ENCODE measurements at places on chromosomes 12 and 14.

DNA sequence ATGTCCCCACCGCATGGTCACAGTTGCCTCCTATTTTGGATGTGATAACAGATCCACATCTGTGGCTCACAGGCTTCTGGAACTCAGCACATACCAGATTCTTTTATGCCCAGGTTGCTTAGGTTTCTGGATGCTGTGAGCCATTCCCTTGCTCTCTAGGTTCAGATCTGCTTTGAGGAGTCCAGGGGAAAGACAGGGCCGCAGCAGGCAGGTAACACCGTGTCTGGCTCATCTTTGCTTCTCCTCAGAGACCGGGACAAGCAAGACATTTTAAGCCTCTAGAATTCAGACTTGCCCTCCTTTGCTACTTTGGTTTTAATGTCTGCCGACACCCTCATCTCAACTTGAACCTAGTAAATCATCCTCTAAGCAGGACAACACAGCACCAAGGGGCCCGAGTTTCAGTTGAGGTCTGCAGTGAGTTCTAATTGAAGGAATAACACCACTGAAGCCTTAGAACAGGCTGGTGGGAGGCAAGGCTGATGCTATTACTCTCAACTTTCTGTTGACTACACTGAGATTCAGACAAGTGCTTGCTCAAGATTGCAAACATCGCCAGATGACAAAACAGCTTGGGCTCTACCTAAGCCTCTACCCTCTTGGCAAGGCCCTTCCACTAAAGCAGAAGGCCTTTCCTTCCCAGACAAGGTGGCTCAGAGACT, 55.3 kb downstream of the MDM2 start:
- DNase-seq = no peak

GRCh38 chr14:52694761-52695480, 437 bp downstream of the ERO1A start:
- peak; percentile 56 for DNase-seq

- DNase-seq = no peak
These were observed 373.3 kb downstream of the MDGA2 start for GRCh38 chr14:47302121-47302520.

DNA sequence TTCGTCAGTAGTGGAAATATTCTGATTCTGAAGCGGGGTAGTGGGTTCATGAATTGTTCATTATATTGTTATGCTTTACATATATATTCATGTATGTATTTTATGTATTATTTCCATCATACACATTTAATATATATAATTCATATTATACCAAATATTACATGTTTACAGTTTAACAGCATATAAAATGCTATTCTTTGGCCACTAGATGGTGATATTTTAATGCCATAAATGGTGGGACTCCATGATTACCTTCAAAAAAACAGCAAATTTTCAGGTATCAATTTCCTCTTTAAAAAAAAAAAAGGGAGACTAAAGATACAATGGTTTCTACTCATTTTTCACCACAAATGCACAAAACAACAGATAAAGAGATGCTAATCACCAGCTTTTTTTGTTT, 41.0 kb downstream of the BDKRB1 start:
- no peak for DNase-seq

DNA sequence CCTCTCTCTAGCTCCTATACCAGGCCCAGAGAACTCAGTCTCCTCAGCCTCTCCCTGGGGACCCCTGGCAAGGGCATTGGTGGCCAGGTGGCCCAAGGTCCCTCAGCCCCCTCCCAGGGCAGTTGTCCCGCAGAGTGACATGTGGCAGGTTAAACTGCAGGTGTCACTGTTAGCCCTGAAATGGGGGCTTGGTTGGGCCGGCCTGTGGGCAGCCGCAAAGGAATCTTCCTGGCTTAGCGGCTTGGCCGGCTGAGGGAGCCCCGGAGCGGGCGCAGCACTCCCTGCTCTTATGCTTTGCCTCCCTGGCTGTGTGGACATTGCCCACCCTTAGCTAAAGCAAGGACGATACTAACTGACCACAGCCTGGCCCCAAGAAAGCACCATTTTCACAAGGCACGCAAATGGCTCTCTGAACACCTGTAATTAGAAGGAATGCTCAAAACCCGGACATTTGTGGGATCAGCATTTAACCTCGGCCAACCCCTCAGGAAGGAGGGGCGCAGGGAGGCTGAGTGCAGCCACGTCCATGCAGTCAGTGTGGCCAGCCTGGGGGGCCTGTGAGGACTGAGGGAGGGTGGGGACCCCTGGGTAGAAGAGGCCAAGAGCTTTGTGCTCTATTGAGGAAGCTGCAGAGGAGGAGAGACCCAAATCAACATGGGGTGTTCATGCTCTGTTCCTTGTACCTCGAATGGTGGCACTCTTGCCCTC, 82.2 kb downstream of the PAPOLA start:
- DNase-seq = peak; percentile 26

GRCh38 chr12:20627001-20627588, 68.0 kb upstream of the SLCO1C1 start:
- DNase-seq = no peak

DNA sequence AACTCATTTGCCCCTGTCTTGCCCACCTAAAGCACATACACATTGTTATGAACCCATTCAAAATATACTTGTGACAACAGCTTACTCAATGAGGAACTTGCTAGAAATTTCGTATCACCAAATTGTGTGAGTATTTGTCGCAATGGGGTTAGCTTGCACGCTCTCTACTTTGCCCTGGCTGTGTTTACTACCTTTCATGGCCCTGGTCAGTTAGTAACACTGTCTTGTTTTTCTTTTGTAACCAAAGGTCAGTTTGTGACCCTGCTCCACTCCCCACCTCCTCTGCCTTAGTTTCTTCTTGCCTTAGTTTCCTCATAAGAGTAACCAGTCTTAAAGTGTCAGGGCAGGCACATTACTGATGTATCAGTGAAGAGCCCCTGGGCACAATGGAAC, 205.8 kb upstream of the EEA1 start:
- DNase-seq = no peak

DNA sequence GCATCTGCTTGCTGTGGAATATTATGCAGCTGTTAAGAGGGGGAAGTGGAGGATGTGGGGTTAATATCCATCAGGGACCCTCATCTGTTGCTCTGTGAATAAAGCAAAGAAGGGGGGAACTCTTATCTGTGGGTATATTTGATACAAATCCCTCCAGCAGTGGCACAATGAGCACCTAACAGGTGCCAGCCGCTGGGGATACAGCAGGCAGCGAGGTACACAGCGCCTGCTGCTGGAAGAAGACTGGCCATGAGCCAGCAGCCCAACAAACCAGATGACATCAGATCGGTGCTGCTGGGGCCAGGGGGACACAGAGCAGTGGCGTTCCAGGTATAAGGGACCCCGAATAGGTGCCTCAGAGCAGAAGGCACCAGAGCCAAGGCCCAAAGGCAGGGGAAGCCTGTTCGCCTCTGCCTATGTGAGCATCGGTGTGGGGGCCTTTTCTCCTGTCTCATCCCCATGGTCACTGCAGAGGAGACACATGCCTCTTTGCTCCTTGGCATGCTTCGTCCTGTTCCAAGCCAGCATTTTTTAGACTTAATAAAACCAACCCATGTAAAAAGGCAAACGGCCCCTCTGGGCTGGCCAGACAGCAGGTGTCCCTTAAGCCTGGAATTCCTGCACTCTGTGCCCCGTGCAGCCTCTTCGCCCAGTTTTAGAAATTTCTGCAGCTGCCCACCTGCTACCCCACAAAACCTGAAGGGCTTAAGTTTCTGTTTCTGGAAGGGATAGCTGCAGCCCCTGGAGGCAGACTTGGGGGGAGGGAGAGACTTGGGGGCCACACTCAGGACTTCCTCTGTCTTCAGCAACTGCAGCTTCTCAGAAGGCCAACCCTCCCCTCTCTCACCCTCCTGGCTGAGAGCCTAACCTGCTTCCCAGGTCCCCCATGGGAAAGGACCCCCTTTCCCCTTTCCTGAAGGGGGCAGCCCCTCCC, 1.6 kb upstream of the CKB start:
- no peak for DNase-seq

DNA sequence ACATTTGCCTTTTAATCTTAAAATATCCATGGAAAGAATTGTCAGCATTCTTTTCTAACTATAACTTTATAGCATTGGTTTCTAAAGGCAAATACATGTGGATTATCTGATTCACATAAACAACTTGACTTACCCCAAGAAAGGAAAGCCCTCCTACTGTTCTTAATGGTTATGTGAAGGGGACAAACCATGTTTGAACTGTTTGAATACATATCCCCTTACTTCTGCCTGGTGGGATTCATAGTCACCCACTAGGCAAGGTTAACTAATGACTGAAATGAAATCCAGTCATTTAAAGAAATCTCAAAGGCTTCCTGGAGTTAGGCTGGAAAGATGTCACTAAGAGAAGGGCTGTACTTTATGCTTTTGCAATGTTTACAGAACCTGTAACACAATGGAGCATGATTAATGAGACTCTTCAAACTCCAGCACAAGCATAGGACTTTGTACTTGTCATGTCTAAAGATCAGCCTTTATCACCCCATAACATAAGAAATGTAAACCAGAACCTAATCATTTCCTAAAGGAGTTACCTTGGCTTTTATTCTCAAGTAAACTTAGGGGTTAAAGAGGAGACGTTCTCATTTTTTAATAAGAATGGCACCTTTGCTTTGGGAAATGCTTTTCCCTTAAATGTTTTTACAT, 10.2 kb upstream of the FLRT2 start:
- DNase-seq = no peak

DNA sequence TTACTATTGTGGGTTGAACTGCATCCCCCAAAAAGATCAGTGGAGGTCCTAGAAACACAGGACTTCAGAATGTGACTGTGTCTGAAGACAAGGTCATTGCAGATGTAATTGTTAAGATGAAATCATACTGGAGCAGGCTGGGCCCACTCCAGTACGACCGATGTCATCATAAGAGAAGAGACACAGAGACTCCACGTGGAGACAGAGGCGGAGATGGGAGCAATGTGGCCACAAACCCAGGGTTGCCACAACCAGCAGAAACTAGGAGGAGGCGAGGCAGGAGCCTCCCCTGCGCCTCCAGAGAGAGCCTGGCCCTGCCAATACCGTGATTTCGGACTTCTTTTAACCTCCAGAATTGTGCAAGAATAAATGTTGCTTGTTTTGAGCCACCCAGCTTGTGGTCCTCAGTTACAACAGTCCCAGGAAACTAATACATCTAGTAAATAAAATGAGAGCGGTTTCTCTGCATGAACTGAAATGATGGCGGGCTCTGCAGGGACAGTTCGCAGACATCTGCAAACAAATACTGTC, 25.7 kb upstream of the FZD10 start:
- no peak for DNase-seq

GRCh38 chr12:105754313-105754712, 384.4 kb downstream of the NUAK1 start:
- no peak for DNase-seq

GRCh38 chr14:65849558-65849957, 437.0 kb downstream of the FUT8 start:
- no peak for DNase-seq

DNA sequence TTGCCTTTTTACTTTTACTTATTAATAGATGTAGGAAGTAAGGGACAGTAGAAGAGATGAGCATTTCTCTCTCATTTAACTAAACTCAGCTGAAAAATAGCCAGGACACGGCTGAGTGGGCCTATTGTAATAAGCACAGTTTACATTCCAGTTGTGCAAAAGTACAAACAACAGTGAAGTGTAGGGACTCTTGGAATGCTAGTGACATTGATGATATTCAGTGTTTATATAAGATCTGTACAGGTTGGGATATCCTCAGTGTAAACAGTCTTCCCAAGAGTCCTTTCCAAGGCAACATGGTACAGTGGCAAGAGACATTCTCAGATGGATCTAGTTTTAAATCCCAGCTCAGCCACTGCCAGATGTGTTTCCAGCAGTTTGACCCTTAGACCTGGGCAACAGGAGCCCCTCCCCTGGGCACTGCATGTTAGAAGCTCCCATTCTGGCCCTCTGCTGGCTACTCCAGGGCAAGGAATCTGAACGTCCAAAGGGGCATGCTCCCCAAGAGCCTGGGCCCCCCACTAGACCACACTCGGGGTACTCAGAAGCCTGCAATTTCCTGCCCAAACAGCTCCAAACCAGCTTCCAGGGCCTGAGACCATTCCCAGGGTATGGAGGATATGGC, 55.3 kb downstream of the STAB2 start:
- no peak for DNase-seq

GRCh38 chr14:104149617-104150135, 11.3 kb downstream of the KIF26A start:
- no peak for DNase-seq

GRCh38 chr12:109630815-109631214, 57.2 kb downstream of the MVK start:
- DNase-seq = no peak

DNA sequence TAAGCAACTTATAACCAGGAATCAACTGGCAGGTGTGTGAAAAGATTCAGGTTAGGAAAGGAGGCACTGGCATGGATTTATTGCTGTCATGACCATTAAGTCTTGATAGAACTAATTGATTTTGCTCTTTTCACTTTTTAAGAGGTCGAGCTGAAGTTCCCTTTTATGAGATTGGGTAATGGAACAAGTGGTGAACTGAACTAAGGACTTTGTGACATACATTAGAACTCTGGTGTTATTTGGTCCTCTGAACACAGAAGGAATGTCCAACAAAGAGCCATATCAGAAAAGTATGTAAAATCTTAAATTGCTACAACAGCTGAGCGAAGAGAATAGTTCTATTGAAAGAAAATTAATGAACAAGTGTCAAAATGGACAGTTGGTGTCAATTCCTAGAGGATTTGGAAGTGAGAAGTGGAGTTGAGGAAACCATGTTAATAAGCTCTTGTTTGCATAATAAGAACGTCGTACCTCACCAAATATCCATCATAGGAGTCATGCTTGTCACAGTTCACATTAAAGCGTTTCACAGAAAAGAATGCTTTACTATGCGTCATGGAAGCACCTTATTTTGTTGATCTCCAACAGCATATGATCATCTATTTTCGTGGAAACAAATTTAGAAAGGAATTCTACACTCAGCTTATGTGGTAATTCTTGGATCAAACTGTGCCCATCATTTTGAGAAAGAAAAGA, 8.4 kb upstream of the MYF6 start:
- DNase-seq = no peak

DNA sequence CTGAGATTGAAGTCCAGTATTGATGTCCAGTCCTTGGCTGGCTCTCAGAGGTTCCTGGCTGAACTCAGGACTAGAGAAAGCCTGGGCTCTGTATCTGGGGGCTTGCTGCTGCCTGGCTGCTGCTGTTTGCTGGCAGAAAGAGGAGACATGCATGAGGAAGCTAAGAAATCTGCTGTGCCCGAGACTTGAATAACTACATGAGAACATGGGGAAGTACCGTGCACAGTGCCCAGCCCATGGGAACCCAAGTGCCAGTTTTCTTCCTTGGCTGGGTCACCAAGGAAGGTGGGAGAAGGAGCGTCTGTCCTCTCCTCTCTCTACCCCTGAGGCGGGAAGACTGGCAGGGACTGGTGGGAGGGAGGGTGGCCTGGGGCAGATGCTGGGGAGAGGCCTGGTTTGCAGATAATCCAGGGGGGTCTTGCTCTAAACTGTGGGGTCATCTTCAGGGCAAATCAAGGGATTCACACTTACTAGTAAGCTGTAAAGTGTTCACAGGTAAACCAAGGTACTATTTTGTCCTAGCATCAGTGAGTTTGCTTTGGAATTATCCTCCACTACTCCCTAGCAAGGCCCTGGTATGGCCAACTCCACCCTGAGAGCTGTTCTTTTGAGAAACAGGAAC, 13.8 kb upstream of the ZFP36L1 start:
- no peak for DNase-seq

GRCh38 chr14:35446450-35446849, 41.9 kb upstream of the NFKBIA start:
- DNase-seq = no peak
